GM20000 (cell line): ENCODE measurements at places on chromosomes 2 and 18.

DNA sequence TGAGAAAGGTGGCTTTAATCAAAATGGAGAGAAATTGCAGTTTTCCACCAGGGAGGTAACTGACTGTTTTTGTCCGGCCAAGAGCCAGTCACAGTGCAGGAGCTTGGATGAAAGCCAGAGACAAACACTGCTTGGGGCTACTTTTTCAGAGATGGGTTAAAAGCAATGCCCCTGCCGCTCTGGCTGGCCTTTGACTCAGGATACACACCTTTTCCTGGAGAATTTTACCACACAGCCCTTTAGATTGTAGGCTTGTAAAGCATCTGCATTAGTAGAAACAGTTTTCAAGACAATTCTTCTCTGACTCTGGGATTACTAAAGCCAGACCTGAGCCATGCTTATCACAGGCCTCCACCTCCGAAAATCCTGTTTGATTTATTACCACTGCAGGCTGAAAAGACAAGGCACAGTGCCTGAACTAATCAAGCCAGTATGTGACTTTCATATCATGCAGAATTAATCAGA lies 79.7 kb downstream of the CCBE1 start:
- no peak for DNase-seq

DNA sequence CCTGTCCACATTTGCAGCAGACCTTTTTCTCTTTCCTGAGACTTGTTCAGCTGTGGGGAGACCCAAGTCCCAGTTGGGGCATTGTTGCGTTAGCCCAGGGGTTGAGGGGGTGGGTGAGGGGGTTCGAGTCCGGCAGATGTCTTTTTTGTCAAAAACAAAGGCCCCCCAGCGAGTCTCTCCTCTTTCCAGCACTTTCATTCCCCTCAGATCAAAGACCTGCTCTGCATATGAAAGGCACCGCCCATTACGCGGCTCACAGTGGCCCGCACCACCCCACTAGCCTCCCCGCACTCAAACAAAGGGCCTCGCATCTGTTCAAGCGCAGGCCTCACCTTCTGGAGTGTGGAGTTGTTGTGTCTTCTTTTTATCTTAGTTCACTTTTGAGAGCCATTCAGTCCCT lies 25.2 kb downstream of the TRABD2A start:
- no peak for DNase-seq

DNA sequence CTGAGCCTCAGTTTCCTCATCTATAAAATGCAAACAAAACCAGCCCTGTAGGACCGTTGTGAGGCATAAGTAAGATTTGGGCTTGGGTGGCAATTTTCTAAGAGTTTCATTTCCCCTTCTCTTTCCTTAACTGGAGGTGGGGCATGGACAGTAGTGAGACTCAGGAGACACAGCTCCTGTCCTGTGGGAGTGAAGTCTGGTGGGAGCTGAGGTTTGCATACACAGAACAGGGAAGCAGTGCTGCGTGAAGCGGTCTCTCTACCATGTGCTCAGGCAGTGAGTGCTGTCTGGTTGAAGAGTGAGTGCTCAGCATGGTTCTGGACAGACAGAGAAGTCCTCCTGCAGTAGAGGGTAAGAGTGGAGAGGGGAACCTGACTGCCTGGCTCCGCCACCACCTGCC lies 62.3 kb upstream of the MCFD2 start:
- DNase-seq: no peak

- no peak for DNase-seq
Measured at GRCh38 chr2:48397281-48397680, 132.7 kb upstream of the STON1 start.

GRCh38 chr2:178204977-178205376 lies 10.7 kb downstream of the OSBPL6 start:
- DNase-seq: no peak

GRCh38 chr2:229170916-229171315 lies 100.2 kb downstream of the PID1 start:
- no peak for DNase-seq

GRCh38 chr2:11899264-11899818 lies 152.9 kb downstream of the LPIN1 start:
- DNase-seq: no peak

GRCh38 chr2:204171432-204172144 lies 235.0 kb downstream of the ICOS start:
- no peak for DNase-seq

DNA sequence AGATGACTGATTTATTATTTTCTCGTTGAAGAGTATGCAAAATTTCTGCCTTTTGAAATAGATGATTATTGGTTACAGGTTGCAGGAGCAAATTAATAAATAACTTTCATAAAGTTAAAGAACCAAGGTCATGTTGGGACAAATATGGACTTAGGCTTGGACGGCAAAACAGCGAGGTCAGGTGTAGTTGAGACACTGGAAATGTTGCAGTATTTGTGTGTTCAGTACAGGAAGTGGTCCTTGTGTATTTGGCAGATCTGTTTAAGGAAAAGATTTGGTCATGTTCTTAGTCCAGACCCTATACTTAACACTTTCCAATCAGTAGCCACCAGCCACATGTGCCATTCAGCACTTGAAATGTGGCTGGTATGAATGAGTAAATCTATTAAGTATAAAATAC lies 486.5 kb downstream of the TDRD15 start:
- no peak for DNase-seq

DNA sequence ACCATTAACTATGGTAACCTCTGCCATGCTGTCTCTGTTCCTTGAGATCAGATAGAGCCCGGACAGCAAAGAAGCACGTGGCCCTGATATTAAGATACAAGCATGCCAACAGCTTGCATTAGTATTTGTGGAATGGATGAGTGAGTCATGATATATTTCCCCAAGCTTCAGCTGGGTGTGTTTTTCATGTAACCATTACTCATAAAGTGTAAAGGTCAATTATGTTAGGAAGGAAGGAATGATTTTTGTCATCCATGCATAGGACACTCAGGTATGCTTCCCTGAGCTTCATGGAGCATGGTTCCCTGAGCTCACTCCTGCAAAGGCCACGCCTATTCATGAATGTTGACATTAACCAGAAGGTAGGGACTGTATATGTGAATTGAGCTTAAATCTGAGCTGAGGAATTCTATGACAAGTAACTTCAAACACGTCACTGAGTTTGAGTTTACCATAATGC lies 74.6 kb downstream of the ARL4C start:
- no peak for DNase-seq

- DNase-seq: no peak
Measured at GRCh38 chr2:168025487-168026202, 221.8 kb downstream of the STK39 start.

GRCh38 chr2:181203412-181203811 lies 223.0 kb downstream of the UBE2E3 start:
- no peak for DNase-seq

GRCh38 chr2:142849820-142850219 lies 27.6 kb upstream of the KYNU start:
- no peak for DNase-seq

- no peak for DNase-seq
Measured at GRCh38 chr18:59646228-59646962, 50.8 kb downstream of the CCBE1 start.

DNA sequence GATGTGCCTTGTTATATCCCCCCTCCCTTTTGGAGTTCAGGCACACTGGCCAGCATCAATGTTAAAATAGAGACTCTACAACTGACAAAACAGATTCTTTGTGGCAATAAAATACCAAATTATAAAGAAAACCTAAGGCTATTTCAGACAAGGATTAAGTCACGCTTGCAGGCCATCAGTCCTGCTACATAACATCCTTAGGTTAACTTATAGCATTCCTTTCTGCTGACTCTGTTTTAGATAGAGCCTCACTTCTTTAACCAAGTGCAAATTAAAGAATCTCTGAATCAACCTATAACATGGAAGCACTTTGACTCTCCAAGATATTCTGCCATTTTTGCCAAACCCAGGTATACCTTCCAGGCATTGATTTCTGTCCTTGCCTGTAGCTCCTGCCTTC lies 784.6 kb downstream of the RNF144A start:
- DNase-seq: no peak

DNA sequence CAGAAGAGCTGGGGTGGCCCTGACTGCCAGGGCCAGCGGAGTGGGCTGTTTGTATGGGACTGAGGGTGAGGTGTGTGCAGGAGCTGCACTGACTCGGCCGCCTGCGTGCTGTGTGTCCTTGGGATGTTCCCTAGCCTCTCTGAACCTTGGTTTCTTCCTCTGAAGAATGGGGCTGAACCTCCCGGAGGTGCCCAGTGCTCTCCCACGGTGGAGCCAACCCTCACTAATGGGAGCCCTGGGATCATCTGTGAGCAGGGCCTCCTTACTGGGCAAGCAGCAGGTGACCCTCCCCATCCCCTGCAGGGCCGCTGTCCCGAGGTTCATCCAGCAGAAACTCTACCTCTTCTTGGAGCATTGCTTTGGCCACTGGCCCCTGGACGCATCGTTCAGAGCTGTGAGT lies 11.7 kb upstream of the CCDC74A start:
- no peak for DNase-seq
